ENCODE measurements at places on chromosomes 3 and 15.

- no peak for DNase-seq
Measured at GRCh38 chr3:191143224-191143623, 55.8 kb upstream of the OSTN start.

DNA sequence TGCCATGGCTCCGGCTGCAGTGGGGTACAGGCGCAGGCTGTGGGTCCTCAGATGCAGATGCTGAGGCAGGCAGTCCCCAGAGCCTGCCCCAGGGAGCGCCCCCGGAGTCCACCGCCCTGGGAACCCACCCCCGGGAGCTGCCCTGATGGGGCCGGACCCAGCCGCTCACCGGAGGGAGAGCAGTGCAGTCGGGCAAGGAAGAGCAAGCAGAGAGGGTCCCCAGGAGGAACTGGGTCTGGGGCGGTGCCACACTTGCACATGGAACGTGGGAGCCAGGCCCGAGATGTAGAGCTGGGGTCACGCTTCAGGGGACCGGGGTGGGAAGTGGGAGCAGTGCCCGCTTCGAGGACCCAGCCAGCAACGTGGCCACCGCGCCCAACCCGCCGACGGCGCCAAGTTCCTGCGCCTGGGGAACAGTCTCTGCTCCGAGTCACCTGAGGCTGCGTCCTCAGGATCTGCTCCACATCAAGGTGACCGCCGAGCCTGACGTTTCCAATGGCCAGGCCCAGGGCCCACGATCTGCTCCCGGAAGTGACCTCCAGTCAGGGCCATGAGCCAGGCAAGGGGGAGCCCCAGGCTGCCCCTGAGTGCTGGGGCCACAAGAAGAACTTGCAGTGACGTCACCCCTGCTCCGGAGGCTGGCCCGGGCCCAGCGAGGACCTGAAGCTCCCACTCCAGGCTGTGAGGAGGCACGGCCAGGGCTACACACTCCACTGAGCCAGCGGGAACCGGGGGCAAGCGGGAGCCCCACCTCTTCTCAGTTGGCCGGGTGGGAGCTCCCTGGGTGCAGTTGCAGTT is 27.0 kb upstream of the TFG start:
- no peak for DNase-seq

GRCh38 chr3:196181127-196181546 is 30.1 kb downstream of the ZDHHC19 start:
- no peak for DNase-seq

DNA sequence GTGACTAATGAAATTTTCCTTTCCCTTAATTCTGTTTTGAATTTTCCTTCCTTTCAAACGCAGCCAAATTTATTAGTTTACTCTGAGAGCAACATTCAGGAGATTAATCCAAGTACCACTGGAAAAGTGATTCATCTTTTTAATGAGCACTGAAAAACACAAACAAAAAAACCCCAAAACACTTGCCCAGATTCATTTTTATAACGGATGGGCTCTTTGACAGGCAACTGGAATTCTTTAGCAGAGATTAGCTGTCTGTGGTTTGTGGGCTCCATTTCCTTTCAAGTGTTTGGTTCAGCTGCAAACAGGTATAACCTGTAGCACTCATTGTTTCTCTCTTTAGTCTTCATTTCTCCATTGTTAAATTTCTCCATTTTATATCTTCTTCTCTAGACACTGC is 3.1 kb upstream of the POLR2M start:
- DNase-seq = peak; percentile 28

GRCh38 chr3:196268284-196269163 is 19.0 kb downstream of the PCYT1A start:
- peak; percentile 61 for DNase-seq

- no peak for DNase-seq
Measured at GRCh38 chr15:49290191-49290590, 120.1 kb downstream of the GALK2 start.

DNA sequence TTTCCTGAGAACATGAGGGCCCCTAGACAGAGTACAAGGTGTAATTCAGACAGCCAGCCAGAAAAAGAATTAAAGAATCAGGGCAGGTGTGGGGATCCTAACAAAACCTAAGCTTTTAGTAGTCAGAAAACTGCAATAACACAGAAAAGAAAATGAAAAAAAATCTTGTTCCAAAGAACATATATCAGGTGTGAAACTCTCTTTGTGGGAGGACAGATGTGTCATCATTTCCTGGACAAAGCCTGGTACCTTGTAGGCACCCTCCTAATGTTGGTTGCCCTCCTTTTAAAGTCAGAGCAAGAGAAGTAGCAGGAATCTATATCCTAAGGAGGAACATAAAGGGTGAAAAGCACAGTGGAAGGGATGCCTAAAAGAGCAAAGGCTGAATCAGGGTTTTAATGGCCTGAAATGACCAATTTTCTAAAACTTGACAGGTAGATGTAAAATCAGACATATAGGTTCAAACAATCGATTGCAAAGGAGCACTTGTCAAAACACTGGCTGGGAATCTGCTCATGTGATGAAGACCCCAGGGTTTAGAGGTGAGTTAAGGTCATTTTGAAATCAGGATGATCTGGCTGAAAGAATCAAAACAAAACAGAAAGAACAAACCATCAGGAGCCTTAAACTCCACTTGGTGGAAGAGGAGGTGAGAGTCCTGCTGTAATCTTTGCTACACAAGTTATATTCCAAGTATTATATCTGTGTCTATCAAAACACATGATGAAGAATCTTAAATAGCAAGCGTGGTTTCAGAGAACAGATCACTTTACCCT is 54.9 kb downstream of the TGFBR2 start:
- no peak for DNase-seq

DNA sequence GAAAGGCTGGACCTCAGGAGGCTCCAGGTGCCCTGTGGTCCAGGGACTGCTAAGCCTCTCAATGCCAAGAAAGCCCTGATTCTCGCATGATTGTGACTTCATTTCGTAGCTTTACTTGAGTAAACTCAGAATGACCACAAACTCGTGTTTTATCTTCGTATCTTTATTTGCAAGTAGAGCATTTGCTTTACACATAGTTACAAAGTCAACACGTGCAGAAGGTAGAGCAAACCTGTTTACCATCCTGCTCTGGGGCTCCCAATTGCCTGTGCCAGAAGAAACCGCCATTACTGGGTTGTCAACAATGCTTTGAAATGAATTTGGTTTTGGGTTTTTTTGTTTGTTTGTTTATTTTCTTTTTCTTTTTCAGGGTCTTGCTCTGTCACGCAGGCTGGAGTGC is 5.8 kb upstream of the MESP1 start:
- no peak for DNase-seq

DNA sequence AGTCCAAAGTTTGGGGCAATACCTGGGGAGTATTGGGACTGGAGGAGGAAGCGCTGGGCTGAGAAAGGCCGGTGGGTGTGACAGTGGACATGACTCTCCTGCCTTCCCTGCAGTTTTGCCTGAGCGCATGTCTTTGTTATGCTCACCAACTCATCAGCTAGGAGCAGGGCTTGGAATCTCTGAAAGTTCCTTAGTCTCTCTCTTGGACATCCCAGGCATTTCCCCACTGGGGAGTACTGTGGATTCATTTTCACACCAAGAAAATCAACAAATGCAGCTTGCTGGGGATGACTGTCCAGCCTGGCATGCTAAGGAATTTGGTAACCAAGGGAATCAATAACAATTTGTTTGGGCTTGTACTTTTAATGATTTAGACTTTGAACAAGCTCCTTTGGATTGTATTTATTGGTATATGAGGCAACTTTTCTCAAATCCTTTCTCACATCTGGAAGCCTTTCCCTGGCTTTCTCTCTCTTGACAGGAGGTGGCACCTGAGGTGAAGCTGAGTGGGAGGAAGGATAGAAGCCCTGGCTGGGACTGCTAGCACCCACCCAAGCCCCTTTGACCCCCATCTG is 48.5 kb upstream of the CHST2 start:
- peak; percentile 93 for DNase-seq

DNA sequence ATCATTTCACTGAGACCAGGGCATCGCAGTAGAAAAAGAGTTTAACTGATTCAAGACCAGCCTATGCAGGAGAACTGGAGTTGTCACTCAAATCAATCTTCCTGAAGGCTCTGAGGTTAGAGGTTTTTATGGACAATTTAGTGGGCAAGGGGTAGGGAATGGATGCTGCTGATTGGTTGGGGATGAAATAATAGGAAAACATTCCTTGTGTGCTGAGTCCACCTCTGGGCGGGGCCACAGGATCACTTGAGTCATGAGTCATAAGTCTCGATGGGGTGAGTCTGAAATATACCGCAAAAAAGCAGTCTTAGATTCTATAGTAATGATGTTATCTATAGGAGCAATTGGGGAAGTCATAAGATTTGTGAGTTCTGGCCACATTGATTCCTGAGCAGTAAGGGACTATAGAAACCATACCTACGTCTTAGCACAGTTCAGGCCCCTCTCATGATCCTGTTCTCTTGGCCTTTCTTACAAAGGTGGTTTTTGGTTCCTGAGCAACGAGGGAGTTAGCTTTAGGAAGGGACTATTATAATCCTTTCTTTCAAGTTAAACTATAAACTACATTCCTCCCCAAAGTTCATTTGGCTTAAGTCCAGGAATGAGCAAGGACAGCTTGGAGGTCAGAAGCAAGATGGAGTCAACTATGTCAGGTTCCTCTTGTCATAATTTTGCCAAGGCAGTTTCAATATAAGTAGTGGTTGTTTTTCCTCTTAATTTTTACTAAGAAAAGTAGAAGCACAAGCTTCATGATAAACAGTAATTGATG is 2.7 kb upstream of the OPA1 start:
- peak; percentile 25 for DNase-seq

DNA sequence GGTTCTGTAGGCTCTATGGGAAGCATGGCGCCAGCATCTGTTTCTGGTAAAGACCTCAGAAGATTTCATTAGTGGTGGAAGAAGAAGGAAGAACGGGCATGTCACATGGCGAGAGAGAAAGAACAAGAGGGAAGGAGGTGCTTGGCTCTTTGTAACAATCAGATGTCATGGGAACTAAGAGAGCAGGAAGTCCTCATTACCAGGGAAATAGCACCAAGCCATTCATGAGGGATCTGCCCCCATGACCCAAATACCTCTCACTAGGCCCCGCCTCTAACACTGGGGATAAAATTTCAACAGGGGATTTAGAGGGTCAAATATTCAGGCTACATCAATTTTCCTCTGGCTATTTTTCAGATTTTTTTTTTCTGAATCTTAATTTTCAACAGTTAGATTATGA is 954.3 kb downstream of the SQOR start:
- DNase-seq = no peak

- DNase-seq = peak; percentile 54
Measured at GRCh38 chr15:48718646-48719045, 73.1 kb upstream of the FBN1 start.

DNA sequence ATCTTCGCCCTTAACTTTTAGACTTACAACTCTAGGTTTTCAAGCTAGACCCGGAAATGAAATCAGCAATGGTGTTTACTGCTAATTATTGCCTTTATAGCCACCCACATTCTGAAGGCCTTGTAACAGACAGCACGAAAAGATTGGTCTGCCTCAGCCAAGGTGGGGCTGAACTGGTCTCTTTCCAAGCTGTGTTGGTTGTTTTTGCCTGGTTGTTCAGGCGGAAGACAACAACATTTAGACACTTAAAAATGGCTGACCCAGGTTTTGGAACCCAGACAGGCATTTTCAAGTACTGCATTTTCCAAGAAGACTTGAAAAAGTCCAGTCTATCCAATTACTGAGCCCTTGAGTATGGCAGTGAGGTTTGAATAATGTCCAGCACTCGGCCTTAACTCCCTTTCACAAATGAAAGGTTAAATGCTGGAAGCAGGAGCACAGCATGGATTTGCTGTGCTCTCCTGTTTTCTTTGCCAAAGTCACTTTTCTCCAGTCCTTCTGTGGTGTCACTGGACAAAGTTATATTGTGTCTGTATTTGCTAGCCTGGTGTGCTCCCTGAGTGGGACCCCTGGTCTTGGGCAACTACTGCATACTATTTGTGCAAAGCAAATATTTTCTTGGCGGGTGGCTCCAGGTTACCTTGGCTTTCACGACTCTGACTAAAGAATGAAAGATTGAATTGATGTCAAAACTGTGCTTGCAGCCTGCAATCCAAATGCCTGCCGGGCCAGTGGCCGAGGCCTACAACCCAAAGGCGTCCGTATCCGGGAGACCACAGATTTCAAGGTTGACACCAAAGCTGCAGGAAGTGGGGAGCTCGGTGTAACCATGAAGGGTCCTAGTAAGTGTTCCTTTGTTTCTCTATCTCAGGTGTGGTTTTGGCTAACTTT is 93.5 kb downstream of the FLNB start:
- no peak for DNase-seq

- DNase-seq = no peak
Measured at GRCh38 chr3:112755845-112756613, 90.6 kb downstream of the CD200R1L start.

DNA sequence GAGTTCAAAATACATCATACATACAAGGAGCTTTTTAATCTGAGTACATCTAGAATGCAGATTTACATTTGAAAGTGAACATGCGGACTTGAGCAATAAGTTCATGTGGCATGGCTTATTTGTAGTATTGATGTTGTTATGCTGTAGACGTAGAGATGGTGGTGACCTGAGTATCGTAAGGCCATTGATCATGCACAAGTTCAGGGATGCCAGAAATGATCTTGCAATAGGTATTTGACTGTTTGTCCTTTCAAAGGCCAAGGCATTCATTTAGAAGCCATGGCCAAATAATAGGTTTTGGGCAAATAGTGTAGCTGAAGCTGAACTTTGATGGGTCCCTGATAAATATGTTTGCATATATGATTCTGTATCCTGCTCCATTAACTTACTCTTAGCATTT is 35.0 kb downstream of the ARNT2 start:
- DNase-seq = no peak

DNA sequence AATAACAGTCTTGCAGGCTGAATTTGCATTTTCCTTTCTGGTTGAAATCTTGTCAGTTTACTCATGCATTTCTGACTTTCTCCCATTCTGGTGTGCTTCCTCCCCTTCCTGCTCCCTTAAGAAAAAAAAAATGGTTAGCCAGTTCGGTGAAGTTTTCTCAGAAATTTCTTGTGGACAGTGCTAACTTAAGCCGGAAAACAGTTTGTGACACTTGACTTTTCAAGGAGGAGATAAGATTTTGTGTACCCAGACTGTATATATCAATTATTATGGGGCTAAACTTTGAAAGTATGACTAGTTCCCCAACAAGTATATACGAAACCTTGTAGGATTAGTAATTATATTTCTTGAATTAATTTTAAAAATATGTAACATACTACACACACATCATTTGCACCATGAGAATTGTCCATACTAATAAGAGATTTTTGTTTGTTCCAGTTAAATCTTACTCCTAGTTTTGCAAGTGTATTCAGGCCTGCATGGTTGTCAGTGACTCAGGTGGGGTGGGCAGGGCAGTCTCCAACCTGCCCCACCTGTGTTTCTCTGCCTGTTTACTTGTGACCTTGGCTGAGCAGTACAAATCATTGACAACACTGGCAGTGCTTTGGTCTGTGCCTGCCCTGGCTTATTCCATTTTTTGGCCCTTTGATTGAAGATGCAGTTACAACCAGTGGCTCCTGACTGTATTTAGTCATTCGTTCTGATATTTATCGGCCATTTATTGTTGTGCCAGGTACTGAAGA is 19.1 kb downstream of the UBE2E1 start:
- DNase-seq = no peak

Data from HFFc6 (cell line).